ENCODE measurements at places on chromosomes 16 and 17.
A peak's percentile ranks its signal among the peaks of the same experiment; 100 is the strongest.

DNA sequence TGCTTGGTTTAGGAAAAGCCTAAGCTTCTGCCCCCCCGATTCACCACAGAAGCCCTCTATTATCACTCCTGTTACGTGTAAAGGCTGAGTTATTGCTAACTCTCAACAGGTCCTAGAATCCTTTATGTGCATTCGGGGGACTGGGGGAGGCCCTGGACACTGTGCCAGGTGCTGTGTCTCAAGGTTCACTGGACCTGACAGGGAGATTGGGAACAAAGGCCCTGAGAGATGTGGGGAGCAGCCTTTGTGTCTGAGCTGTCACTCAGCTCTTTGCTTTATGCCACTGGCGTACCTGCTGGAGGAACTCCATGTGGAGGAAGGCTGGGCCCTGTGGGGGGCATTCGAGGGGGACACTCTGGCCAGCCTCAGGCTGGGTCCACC lies 65.9 kb downstream of the METRNL start:
- DNase-seq = no peak

DNA sequence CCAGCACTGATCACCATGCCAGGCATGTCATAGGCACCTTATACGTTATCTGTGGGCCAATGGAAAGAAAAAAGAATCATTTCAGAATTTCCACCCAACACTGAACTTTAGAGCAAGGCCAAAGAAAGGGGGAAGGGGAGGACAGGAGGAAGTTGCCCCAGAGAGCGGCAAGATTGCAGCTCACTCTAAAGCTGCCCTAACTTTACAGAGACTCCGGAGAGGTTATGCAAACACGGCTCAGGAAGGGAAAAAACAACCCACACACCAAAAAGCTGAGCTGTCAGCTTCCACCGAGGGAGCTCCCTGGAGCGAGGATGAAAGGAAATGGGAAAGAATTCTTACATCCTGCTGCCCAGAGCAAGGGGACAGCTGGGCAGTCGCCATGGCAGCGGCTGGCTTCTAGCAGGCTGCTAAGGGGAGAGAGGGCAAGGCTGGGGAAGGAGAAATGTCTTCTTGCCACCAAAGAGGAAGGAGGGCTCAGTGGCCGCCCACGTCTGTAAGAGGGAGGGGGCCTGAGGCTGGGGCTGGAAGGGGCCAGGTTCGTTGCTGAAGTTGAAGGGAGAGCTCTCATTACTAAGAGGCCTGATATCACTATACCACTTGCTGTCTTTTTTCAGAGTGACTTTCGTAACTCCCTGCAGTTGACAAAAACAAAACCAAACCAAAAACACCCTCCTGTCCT lies 18.2 kb downstream of the COTL1 start:
- no peak for DNase-seq

- no peak for DNase-seq
Observed at GRCh38 chr16:24102209-24102660, 153.9 kb upstream of the CACNG3 start.

GRCh38 chr17:49984283-49984682 lies 10.7 kb downstream of the DLX3 start:
- no peak for DNase-seq

DNA sequence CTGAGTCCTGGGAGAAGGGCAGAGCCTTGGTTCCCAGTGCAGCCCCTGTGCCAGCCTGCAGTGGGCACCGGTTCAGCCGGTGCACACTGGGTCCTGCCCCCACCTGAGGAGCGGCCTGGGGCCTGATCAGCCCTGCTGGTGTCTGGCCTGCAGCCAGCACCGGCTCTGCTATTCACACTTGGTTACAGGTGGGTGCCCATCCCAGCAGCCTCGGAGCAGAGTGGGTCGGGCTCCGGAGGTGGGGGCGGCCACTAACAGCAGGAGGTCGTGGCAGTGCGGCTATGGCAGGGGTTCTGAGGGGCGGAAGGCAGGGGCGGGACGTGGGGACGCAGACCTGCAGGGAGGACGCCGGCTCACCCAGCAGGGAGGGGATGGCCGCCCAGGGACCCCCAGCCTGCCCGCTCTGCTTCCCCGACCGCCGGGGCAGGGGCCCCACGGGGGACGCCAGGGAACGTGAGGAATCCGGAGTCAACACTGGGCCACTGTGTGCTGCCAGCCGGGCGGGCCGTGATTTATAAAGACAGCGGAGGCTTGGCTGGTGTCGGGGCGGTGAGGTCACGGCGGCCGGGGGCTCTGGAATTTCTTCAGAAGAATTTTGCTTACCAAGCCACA lies 20.3 kb downstream of the METRNL start:
- no peak for DNase-seq

- DNase-seq = peak; percentile 71
Observed at GRCh38 chr16:89167425-89167941, 4.1 kb upstream of the CDH15 start.

DNA sequence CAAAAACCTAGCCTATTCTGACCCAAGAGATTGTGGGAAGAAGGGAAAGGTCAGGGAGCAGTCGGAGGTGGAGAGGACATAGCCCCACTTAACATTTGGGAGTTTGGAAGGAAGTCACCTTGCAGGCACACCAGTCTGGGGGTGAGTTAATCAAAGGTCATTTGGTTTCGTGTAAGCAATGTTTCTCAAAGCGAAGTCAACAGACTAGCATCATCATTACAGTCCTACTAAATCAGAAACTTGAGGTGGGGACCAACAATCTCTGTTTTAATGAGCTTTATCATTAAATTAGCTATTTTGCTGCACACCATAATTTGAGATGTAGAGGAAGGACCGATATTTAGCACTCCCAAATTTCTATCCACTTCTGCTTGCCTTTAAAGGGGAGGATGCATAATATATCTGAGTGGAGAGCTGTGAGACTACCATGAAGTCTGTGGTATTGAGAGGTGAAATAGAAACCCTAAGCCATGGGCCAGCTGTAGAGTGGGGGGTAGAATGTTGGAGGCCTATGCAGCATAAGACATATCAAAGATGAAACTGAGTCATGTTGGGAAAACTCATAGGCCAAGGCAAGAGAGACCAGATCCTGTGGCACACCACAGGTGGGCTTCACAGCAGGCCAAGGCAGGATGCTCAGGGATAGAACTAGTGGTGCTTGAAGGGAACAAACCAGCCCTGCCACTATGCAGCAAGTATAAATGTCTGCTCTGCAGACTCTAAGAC lies 141.7 kb upstream of the ANKFN1 start:
- DNase-seq = no peak

GRCh38 chr17:5915337-5915736 lies 154.8 kb upstream of the WSCD1 start:
- no peak for DNase-seq

DNA sequence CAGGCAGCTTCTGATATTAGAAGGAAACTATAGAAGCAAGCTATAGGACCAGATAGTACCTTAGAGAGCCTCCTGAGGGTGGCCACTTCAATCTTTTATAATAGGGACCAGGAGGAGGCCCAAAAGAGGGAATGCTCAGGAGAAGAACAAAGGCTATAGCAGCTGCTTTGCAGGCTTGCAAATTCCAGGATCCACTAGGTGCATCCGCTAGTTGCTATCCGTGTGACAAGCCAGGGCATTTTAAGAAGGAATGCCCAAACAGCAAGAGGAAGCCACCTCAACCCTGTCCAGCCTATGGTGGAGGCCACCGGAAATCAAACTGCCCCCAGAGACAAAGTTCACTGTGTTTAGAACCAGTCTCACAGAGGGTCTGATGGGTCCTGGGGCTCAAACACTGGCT lies 192.6 kb upstream of the KIF2B start:
- DNase-seq = no peak

All from NCI-H1436 (cell line).